Activated T-cell treated with anti-CD3 and anti-CD28 coated beads, Interleukin-2, amount 50 U/mL, for 72 hours (primary cell): ENCODE measurements at places on chromosomes 6 and 20.

DNA sequence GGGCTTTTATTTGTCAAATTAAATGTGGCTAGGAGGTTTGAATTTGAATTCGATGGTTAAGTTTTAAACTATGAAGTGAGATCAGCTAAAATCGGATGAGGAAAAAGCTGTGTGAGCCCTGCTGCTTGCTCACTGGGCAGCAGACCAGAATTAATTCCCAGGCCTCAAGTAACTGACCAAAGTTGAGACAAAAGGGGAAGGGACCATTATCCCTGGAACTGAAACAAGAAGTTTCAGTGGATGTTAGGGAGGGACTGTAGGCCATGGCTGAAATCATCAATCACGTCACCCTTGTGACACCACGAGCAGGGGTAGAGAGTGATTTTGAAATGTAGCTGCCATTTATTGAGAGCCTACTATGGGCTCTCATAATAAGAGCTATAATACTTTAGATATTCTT is 7.0 kb upstream of the PRSS35 start:
- no peak for DNase-seq

- no peak for DNase-seq
These were observed 5.5 kb downstream of the CLPSL1 start for GRCh38 chr6:35786272-35786671.

DNA sequence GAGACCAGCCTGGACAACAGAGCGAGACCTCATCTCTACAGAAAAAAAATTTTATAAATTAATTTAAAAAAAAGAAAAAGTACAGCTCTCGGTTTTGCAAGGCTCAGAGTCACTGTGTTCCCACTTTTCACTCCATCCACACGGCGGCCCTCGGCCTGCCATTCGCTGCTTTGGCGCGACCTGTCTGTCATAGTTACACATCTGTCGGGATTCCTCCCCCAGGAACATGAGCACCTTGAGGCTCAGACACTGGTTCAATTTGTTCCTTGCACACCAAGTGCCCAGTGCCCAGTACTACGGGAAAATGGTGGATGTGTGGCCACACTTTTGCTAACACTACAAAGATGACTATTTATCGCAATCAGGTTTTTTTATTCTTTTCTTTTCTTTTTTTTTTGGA is 8.4 kb downstream of the CTSZ start:
- DNase-seq, result no peak

DNA sequence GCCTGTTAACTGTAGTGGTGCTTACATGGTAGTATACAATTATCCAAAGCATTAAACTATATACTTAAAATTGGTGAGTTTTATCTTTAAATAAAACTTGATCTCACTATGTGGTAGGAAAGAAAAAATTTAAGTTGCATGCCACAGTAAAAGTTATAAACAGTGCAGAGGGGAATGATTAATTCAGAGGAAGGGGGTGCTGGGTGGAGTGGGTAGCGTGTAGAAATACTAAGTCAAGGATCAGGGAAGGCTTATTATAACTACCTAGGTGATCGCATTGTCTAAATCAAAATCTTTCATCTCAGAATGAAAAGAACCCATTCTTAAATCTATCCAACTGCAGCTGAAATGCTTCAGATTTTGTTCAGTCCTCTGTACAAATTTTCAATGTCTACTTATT is 428.3 kb downstream of the ADGRB3 start:
- DNase-seq, result no peak

GRCh38 chr6:6752129-6752528 is 163.6 kb downstream of the LY86 start:
- DNase-seq, result no peak
